ENCODE measurements at places on chromosomes 2 and 18.

DNA sequence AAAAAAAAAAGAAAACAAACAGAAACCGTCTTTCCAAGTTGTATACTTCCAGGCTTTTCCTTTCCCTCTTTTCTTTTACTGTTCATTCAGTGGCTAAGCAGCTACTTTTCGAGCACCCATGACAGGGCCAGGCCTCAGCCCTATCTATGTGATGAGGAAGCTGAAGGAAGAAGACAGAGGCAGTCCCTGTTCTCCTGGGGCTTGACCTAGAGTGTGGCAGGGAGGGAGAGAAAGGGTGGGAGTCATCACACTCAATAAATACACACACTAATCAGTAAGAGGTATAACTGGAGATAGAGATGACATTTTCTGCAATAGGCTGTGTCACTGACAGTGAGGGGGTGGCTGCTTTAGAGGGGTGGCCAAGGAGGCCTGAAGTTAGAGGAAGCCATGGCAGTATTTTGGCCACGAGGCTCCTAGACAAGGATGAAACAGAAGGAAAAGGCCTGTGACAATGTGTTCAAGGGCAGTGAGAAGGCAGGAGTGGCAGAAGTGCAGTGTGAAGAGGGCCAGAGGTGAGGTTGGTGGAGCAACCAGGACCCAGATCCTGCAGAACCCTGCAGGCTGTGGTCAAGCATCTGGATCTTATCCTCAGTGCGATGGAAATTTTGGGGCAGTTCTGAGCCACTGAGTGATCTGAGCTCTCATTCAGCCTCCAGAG is 131.8 kb upstream of the TTC39C start:
- DNase-seq, result no peak

DNA sequence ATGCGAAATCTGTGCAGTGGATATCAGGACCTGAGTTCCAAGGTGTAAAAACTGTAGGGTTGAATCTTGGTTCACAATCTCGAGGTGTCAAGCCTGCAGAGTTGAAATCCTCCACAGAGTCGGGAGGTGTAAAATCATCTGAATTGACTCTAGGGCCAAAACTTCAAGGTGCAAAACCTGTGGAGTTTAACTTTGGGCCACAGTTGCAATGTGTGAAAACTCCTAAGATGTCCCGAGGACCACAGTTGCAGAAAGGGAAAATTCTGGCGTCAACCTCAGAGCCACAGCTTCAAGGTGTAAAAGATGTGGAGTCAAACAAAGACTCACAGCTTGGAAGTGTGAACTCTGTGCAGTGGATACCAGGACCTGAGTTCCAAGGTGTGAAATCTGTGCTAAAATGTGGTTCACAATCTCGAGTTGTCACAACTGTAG is 9.8 kb upstream of the ZNF512 start:
- DNase-seq, result no peak

- no peak for DNase-seq
Observed at GRCh38 chr2:23246992-23247683, 137.8 kb upstream of the KLHL29 start.

DNA sequence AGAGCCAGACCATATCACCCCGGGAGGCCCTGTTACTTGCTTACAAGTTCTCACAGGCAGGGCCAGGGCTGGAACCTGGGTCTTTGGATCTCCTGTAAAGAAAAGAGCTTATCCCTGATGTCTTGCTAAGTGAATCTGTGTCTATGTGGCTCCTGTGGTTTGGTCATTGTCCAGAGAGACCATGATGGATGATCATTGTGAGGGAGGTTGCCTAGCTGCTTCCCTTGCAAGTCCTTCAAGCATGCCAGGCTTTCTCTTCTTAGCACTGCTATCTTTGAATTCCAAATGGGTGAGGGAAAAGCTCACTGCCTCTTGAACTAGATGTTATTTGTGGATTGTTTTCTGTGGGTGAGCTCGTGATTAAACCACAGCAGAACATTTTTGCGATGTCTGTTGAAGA is 151.6 kb downstream of the FSHR start:
- DNase-seq, result no peak

DNA sequence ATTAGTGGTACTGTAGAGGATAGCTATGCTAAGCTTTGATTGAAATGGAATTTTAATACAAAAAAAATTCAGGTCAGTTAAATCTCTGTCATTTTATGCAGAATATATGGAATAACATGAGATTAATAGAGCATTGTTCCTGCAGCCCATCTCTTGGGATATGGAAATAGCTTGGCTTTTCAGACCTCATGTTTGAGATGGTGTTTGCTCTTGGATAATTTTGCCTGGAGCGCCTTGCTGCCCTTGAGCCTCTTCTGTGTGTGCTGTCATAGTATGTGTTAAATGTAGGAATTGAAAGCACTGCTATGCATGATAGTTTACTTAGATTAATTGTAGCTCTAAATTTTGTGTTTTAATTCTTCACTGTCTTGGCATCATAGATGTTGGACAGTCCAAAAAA is 27.7 kb downstream of the GALNT1 start:
- DNase-seq, result no peak

- DNase-seq, result no peak
Observed at GRCh38 chr2:239118675-239119211, 270.9 kb downstream of the TWIST2 start.

GRCh38 chr2:157197848-157198247 is 59.7 kb upstream of the GALNT5 start:
- no peak for DNase-seq

DNA sequence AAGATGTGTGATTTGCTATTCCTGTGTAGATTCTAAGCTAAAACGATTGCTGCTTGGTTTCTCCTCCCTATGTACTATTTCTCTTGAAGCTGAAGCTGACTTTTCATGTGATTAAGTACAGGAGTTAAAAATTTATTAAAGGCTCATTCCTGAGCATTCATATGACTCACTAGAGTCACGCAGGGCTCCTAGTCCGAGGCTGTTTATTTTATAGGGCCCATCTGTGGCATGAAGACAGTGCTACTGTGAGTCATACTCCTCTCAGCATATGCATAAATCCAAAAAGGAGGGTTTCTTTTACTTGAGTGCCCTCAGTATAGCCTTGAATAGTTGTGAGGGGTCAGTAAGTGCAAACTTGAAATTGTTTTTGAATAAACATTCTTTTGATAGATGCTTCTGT is 378.8 kb downstream of the PTPRM start:
- DNase-seq, result peak; percentile 83

DNA sequence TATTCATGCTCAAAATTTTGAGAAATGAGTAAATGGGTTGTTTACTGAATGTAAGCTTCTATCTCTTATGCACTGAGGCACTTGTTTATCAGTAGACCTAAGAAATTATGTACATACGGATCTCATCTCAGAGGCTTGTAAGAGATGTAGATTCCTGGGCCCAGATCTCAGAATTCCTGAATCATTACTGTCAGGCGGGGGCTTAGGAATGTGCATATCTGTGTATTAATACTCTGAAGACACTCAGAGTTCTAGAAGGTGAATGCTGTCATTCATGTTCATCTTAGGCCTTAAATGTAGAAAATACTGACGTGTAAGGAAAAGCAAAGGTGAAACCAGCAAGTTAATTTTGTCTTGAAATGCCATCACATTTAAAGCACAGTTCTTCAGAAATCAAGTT is 169.6 kb downstream of the FMNL2 start:
- DNase-seq, result peak; percentile 35

GRCh38 chr2:175414882-175415487 is 233.5 kb upstream of the ATP5MC3 start:
- peak; percentile 79 for DNase-seq

- no peak for DNase-seq
Observed at GRCh38 chr2:236051351-236051750, 116.8 kb downstream of the GBX2 start.

DNA sequence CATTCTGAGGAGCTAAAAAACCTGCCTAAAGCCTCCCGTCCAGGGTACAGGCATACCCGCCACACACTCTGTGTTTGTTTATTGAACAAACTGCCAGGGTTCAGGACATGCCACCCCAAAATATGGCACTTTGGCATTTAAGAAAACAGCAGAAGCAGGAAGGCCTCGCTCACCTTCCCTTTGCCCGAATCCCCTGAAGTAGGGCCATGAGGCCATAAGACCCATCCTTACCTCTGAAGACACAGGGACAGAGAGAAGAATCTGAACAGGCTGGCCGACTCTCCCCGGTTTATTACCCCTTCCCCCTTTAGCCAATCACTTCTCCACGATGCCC is 1.7 kb upstream of the NEURL3 start:
- no peak for DNase-seq

- peak; percentile 90 for DNase-seq
Observed at GRCh38 chr18:9474108-9474982, 968 bp upstream of the RALBP1 start.

DNA sequence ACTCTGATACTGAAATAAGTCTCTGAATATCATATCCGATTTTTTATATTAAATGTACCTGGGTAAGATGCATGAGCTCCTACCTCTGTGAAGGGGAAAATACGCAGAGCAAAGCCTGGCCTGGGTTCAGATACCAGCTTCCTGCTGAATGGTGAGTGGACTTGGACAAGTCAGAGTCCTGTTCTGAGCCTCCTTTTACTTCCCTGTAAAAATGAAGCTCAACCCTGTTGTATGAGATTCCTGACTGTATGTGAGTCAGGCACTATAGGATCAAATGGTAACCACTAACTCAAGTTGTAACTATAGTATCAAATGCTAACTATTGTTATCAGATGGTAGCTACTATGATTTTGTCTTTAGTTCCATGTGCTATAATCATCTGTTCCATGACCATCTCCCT is 561.7 kb downstream of the CNTNAP5 start:
- no peak for DNase-seq

DNA sequence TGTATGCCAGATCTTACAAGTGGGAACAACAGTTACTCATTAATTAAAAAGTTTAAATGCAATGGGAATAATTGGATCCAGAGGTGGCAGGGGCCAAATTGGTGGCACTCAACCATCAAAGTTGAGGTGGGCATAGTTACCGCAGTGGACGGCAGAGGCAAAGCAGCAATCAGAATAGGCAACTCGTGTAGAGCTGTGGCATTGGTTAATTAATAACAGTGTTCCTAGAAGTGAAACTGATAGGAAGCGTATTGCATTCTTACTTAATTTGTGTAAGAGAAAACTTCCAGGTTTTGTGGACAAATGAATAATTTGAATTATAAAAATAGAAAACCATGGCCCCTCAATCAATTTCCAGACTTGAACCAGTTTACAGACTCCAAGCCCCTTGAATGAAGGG is 1068.2 kb upstream of the ACVR2A start:
- DNase-seq, result no peak

DNA sequence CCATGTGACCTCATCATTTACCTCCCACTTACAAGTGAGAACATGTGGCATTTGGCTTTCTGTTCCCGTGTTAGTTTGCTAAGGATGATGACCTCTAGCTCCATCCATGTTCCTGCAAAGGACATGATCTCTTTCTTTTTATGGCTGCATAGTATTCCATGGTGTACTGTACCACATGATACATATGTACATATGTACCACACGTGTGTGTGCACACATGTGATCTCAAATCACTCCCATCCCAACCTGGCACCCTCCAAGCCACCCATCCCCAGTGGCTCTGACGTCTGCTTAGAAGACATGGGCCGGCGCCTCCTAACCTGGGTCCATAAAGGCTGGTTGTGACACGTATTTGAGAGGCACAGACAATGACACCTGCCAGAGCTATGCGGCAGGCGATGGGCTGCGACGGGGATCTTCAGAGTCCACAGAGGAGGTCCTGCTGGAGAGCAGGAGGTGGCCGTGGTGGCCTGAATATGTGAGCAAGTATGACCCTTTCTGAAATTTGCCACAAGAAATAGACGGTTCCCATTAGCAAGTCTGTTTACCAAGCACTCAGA is 8.8 kb upstream of the SALL3 start:
- DNase-seq, result no peak

- no peak for DNase-seq
Observed at GRCh38 chr2:172207911-172208310, 105.2 kb upstream of the DLX2 start.

DNA sequence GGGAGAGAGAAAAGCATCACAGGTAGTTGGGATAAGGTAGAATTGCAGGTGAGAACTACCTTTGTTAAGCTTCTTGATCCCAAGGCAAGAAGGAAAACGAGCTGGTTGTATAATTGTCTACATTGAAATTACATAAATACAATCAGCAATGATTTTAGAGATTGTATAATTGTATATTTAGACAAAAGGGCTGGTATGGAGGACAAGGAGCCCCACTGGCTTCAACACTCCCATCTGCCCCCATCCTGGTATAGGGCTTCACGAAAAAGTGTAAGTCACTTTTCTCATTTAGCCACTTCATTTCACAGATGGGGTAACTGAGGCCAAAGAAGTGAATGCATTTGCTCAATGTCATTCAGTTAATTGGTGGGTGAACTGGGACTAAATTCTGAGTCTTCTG is 103.3 kb downstream of the MYCN start:
- no peak for DNase-seq

DNA sequence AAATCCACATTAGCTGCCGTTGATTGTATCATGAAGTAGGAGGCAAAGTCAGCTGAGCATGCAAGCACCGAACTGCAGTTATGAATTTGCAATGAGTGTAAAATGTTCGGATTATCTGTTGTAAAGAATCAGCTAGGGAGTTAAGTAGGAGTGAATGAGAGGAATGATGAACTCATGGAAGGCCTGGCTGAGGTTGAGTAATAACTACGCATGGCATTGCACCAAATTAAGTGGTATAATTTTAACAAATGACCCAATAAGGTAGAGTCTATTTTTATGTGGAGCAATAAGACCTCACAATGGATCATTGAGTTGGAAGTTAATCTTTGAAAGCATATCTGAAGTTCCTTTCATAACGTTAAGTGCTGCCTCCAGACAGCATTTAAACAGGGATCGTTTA is 288.2 kb upstream of the CHST9 start:
- DNase-seq, result no peak

DNA sequence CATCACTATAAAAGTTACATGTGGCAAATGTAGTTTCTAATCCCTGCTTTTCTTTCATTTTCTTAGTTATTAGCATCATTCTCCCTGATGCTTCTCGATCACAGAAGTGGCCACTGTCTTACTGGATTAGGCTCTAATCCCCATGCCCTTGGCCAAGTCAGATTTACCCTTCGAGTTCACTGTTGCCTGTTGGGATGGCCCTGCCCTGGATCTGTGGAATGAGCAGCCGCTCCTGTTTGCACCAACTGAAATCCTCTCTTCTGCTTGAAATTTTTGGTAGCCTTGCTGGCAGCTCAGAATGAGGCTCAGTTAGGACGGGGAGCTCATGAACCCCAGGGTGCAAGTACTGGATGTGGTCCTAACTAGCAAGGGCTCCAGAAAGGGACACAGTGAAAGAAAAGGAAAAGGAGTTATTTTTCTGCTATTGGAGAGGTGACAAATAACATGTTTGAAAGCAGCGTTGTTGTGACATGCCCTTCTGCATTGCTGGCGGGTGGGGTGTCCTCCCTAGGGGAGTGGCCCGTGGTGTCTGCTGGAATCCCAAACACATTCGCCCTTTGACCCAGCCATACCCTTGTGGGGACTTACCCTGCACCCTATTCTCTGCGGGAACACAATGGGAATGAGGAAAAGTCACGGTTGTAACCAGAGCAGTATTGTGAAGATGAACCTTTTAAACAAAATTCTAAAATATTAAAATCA is 34.5 kb downstream of the RBFA start:
- no peak for DNase-seq

GRCh38 chr2:50515638-50516037 is 516.3 kb downstream of the NRXN1 start:
- no peak for DNase-seq
